ENCODE measurements at places on chromosomes 5 and 9.

DNA sequence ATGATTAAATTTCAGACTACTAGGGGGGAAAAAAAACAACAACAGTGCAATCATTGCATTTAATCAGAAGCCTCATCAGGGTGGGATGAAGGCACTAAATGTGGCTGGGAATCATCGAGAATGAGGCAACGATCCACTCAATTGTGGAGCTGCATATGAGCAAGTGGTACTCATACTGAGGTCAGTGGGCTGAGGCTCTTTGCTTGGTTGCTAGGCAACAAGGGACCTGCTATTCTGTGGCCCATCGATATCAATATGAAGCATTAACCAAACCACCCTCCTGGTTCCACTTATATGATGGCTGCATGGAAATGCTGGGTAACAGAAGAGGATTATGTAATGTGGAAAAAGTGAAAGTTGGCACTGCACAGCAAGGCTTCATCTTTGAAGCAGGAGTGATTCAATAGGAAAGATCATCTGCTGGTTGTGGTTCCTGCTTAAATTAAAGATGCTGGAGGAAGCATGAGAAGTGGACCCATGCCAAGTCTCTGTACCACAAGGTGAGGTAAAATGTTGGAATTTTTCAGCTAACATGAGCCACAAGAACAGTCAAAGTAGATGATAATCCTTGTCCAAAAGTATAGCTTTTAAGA, 159.8 kb upstream of the HMHB1 start:
- DNase-seq: no peak

GRCh38 chr5:178786859-178787499, 56.5 kb upstream of the ZNF354A start:
- no peak for DNase-seq

DNA sequence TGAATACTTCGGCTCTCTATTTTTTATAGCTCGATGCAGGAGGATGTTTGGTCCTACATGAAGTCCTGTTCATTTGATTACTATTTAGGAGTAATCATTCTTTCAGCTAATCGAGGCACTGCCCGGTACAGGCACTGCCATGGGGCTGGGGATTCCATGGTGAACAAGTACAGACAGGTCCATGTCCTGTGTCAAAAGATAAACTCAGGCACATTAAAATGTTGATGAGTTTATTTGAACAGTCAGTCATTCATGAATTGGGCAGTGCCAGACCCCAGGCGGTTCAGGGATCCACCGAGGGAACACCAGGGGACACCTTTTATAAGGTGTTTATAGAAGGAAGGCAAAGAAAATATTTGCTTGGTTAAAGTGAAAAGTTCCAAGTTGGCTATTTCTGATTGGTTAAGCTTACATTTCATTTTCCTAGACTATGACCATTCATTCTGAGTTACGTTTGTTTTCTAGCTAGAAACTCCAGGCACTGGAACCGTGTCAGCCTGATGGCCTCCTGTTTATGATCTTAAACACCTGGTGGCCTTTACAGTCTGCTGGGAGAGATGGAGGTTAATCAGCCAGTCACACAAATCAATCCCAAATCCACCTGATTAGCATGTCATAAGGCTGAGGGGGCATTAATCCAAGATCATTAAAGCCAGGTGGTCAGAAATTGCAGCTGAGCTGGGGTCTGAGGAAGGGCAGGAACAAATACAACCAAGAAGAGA, 47.0 kb upstream of the TDRD7 start:
- DNase-seq: no peak

DNA sequence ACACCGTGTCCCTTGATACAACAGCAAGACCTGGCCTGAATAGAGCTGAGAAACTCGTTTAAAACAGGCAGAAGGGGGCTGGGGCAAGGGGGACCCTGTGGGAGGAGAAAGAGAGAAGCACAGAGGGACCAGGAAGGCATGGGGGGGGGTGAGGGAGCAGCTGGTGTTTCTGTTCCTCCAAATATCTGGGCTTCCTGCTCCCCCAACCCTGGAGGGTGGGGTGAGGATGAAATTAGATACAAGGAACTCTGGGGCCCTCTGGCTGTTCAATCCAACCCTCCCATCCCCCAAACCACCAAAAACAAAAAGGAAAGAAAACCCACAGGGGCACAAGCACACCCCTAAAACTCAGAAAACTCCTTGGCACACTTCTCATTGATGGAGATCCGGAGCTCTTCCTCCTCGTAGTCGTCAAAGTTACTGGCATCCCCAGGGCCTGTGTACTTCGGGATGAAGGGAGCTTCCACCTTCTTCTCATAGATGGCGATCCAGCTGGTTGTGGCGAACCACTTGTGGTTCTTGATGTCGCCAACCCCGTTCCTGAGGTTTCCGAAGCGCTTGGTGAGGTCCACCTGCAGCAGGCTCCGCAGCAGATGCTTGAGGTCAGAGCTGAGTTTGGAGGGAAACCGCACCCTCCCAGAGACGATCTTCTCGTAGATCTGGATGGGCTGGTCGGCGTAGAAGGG, 1.1 kb downstream of the PRKACG start:
- DNase-seq: no peak

GRCh38 chr5:107979900-107980299, 309.2 kb upstream of the EFNA5 start:
- no peak for DNase-seq

DNA sequence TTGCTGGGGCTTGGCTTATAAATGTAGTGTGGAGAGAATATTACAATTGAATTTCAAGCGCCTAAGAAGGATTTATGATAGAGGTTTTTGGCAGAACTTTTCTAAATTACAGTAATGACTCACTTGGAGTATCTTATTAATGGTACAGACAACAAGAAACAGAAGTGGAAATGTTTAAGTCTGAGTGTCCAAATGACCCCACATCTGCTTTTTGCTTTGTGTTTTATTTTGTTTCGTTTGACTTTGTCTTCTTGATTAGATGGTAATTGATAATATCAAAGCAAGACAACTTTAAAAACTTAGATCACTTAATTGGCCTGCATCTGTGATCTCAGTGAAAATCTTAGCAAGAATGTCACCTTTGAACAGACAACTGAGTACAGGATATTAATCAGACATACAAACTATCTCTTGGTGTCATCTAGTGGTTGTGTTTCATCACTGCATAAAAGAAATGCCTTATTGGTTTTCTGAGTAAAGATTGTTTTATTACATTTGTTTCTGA, 577.4 kb downstream of the ISL1 start:
- no peak for DNase-seq

Measured in right atrium auricular region (tissue), 2 donors.